Psoas muscle (tissue), 8 donors: ENCODE measurements at places on chromosomes 11 and 22.

GRCh38 chr11:116510886-116511650 is 261.7 kb downstream of the BUD13 start:
- DNase-seq = no peak

GRCh38 chr11:68950270-68950669 is 30.5 kb downstream of the MRGPRD start:
- DNase-seq = peak; percentile 28

GRCh38 chr11:46555267-46556054 is 38.4 kb downstream of the AMBRA1 start:
- no peak for DNase-seq

GRCh38 chr11:110249066-110249465 is 47.3 kb downstream of the RDX start:
- no peak for DNase-seq

DNA sequence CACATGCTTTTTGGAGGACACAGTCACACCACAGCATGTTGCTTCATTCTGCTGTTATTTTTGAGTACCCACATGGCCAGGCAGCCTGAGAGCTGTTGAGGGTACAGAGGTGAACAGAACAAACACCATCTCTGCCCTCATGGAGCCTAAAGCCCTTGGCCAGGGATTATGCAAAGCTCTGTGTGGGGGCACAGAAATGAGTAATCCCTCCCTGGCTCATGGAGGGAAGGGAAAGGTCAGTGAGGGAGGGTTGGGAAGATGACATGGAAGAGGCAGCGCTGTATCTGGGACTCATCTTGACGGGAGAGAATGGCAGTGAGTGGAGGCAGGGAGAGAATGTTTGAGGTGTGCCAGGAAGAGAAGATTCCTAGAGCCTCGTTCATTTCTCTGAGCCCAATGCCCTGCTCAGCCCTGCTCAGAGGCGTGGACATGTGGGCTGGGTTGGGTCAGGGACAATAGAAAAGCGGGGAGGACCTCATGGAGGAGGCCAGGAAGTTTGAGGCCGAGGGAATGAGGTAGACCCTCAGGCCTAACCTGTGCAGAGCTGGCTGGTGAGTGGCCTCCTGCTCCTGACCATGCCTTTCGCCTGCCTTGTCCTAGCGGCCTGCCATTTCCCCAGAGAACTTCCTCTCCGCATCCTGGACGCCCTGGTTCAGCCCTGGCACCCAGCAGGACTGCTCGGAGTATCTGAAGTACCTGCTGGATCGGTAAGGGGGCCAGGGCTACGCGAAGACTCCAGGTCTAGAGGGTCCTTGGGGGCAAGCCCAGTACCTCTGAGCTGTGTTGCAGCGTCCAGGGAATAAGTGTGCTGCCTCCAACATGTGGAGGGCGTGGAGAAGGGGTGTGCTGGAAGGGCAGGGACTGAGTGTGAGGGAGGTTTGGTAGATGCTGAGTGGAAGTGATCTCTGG is 19.8 kb downstream of the USP35 start:
- DNase-seq = no peak

DNA sequence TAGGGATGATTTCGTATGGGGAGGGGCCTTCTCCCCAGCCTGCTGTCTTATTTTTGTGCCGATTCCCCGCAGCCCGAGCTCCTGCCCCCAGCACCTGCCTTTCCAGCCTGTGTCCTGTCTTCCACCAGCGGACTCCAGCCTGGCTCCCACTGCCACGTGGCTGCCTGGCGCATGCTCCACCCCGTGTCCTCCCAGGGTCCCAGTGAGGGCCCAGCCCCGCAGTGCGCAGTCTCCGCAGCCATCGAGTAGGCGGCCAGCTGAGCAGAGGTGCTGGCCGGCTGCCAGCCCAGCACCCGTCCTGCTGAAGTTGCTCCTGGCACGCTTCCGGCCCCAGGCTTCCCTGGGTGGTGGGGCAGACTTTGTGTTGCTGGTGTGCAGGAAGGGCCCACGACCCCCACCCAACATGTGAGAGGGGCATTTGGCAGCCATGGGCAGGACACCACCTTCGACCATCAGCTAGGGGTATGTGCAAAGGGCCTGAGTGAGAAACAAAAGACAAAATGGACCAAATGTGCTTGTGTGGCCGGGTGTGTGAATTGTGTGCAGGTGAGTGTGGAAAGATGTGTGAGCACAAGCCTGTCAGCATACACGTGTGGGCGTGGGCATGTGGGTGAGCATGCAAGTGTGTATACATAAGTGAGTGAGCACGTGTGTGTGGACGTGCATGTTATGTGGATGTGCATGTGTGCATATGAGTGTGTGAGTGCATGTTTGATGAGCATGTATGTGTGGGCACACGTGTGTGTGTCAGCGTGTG is 55.9 kb downstream of the RTN4R start:
- peak; percentile 38 for DNase-seq

DNA sequence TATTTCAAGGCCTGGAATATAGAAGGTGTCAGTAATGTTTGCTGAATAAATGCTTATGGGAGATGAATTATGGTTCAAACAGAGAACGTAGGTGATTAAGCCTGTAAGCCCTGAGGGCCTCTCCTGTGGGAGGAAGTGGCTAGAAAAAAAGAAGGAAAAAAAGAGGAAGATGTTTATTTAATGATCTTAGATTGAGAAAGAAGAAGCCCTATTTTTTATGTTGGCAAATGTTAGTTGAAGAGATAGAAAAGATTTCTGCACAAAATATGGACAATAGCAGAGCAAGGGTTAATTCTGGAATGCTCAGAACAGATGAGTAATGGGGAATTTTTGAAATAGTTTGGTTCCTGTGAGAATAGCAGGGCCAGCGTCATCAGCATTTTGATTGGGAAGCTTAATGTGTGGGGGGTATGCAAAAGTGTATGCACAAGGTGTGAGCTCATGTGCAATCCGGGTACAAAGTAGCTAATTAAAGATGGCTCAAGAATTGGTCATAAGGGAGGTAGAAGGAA is 95.7 kb downstream of the TEAD1 start:
- DNase-seq = no peak

DNA sequence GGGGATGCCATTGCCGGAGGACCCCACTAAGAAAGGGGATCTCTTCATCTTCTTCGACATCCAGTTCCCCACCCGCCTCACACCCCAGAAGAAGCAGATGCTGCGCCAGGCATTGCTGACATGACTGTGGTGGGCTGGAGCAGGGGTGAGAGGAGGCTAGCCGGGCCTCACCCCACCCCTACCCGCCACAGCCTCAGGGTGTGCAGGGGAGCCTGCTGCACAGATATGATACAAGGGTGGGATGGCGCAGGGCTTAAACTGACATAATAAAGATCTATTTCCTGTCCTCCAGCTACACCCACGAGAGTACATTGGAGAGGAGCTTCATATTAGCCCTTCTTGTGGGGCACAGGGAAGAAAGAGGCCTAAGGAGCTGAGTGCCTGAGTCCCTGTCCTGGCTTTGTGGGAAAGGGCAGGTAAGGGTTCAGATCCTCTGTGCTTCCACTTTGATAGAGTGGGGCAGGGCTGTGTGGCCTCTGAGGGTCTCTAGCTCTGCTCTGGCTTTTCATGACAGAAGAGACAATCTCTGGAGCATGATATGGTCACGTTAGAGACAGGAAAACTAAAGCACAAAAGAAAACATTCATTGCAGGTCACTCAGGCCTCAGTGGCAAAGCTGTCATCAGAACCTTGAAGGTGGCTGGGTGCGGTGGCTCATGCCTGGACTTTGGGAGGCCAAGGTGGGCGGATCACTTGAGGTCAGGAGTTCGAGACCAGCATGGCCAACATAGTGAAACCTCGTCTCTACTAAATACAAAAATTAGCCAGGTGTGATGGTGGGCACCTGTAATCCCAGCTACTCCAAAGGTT is 12.4 kb downstream of the UCP2 start:
- DNase-seq = no peak

- DNase-seq = peak; percentile 79
Observed at GRCh38 chr11:63537293-63538101, 889 bp downstream of the PLAAT4 start.

- no peak for DNase-seq
Observed at GRCh38 chr11:16598906-16599305, 139.5 kb upstream of the C11orf58 start.

- DNase-seq = peak; percentile 12
Observed at GRCh38 chr22:44365191-44365590, 52.4 kb upstream of the SHISAL1 start.

DNA sequence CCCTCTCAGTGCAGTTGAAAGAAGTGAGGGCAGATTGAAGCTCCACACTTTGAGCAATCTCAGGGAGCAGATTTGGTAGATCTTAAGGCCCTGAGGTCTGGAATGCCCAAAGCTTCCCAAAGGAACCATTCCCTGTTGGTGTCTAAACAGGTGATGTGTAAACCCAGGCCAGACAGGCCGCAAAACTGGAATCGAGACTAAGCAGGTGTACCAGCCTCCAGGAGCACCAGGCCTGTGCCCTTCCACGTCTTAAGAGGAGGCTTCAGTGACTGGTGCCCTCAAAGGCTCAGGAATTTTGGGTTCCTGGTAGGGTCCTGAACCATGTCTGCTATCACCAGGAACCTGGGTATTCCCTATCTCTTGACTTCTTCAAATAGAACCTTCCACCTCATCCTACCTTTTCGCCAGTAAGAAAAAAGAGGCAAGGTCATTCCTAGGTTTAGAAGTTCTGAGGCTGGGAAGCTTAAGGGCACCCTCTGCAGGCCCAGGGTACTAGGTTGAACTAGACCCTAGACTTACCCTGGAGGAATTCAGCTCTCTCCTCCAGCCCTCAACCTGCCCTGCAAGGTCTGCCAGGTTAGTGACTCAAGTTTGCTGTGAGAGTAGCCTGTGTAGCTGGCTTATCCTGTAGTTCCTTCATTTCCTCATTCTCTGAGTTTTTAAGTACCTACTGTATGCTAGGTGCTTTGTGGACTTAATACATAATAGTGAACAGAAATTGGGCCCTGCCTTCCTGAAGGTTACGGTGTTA is 100.0 kb upstream of the NNMT start:
- DNase-seq = no peak

- DNase-seq = no peak
Observed at GRCh38 chr11:47716692-47717091, 1.5 kb upstream of the AGBL2 start.

- no peak for DNase-seq
Observed at GRCh38 chr22:30460147-30460546, 11.7 kb downstream of the SEC14L3 start.

DNA sequence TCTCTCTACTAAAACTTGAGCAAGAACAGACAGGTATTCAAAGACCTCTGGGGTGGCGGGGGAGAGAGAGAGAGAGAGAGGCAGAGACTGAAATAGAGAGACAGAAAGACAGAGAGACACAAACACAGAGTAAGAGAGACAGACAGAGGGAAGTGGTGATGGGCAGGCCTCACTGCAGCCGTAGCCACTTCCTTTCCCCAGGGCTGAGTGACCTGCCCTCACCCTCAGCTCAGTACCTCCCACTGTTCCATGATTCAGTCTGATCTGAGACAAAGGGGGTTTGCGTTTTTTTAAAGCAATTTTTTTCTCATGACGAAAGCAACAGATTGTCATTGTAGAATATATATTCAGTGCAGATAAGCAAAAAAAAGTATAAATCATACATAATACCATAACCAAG is 607.9 kb upstream of the B3GAT1 start:
- DNase-seq = no peak
